ENCODE measurements at places on chromosomes 7 and 10.

DNA sequence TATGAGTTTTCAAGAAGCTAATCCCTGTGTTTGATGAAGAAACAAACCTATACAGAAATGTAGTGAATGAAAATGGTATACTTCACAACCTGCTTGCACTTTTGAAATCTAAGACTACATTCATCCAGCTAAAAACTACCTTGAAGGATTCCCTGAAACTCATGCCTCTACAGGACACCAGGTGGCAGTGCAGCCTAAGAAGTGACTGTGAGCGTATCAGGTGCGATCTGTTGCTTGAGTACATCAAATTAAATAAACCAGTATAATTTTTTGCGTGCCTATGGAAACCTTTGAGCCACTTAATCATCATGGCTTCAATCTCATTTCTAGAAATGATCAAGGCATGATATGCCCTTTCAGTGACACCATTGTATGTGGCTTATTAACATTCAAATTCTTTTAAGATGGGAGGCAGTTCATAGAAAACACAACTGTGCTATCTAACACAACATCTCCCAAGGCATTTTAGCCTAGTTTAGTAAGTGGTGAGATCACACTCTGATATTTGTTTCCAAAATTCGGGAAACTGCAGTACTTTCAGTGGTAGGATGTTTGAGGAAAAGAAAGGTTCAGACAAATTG is 57.4 kb downstream of the PPP1R17 start:
- peak; percentile 67 for DNase-seq

GRCh38 chr10:69397972-69398371 is 18.7 kb downstream of the TACR2 start:
- no peak for DNase-seq

DNA sequence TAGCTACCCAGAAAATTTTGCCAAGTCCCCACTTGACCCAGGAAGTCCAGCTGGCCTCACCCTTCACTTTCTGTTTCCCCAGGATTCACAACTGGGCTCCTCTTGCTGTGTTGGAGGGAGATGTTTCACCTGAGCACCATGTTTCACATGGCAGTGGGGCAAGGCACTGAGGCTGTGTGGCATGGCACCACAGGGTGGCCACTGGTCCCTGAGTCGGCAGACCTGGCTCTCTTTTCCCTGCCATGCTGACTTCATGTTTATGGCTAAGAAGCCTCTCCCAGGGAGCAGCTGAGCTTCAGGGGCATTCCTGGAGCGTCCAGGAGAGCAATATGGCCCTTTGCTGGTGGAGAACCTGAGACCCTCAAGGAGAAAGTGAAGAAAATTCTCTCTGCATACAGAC is 266.9 kb downstream of the RPS24 start:
- no peak for DNase-seq

GRCh38 chr10:82888809-82889455 is 1013.9 kb downstream of the NRG3 start:
- no peak for DNase-seq

DNA sequence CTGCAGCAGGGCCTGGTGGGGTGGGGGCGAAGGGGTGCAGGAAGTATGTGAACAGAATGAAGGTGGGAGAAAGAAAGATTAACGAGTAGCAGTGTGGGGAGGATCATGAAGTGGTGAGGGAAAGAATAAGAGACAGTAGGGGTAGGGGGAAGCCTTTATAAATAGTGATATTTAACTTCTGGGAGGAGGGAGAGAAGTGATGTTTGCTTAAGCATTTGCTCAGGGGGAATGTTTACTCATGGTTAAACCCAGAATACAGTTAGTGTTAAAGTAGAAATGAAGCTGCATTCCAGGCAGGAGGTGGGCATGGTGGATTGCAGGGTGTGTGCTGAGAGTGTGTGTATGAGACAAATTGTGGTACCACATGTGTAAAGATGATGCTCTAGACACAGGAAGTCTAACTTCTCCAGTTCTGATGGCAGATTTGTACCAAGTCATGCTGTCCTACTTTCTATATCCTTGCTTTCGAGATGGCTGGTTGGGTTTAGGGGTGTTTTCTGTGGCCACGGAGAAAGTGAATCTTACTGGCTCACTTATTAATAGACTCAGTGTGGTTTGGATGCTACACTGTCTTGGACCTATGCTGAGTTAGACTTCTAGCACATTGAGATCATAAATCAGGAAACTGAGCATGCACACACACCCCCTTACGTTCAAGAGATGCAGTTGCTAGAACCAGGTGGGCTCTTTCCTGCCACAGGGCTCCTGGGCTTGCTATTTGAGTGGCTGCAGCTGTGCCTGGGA is 10.6 kb upstream of the DNMBP start:
- no peak for DNase-seq

- DNase-seq, result no peak
Measured at GRCh38 chr7:34263168-34263567, 357.8 kb downstream of the BMPER start.

DNA sequence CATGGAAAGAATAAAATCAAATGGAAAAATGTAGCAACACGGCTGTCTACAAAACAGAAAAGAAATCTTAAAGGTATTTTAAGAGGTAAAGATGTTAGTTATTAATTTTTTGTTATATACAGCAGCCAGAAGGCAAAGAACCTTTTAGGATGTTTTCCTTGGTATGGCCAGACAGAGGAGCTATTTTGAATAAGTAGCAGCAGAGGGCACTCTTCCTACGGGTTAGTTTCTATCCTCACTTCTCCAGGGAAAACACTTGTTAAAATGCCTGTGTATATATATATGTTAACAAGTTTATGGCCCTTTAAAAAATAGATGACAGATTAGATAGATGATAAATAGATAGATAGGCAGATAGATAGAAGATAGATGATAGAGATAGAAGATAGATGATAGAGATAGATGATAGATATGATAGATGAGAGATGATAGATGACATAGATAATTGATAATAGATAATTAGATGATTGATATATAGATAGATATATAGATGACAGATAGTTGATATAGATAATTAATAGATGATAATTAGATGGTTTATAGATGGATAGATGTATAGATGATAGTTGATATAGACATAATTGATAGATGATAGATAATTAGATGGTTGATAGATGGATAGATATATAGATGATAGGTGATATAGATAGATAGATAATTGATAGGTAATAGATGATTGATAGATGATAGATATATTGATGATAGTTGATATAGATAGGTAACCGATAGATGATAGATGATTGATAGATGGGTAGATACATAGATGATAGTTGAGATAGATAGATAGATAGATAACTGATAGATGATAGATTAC is 57.8 kb upstream of the WIPF3 start:
- no peak for DNase-seq

GRCh38 chr10:15367296-15368085 is 3.6 kb downstream of the FAM171A1 start:
- DNase-seq, result no peak

Data from activated effector memory CD4-positive, alpha-beta T cell treated with anti-CD3 and anti-CD28 coated beads, Interleukin-2, amount 50 U/mL, for 16 hours (primary cell).